ENCODE measurements at places on chromosomes 1 and 21.

DNA sequence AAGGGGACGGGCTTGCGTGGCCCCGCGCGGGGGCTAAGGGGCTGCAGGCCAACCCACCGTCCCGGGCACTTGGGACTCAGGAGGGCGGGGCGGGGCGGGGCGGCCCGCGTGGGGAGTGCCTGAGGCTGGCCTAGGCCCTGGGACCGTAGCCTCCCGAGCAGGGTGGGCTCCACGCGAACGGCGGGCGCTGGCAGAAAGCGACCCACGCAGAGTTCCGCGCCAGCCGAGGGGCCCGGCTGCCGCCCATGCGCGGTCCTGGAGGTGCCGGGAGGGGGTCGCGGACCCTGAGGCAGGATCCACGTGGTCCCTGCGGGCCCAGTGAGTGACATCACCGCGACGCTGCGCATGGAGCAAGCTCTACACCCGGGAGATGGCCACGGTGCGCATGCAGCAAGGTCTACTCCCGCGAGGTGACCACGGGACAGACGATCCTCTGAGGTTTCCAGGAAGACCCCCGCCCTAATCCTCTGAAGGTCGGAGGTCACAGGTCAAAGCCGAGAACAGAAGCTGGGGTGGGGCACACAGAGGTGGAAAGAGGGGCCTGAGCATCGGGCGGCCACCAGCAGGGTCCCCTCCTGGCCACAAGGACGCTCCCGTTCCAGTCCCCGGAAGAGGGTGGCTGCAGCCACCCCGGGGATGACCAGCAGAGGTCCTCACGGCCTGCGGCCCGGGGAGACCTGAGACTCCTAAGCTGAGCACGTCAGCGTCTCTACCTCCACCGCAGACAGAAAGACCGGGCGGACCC is 13.5 kb upstream of the SLC19A1 start:
- no peak for DNase-seq

- DNase-seq: no peak
These were observed 5.7 kb downstream of the SLC25A33 start for GRCh38 chr1:9544926-9545325.

GRCh38 chr1:181354865-181355264 is 128.5 kb upstream of the CACNA1E start:
- no peak for DNase-seq

GRCh38 chr1:53320646-53321045 is 7.2 kb downstream of the LRP8 start:
- no peak for DNase-seq

GRCh38 chr1:115118611-115119010 is 29.3 kb upstream of the TSPAN2 start:
- DNase-seq: no peak

GRCh38 chr21:44333509-44334328 is 5.5 kb downstream of the CFAP410 start:
- no peak for DNase-seq

DNA sequence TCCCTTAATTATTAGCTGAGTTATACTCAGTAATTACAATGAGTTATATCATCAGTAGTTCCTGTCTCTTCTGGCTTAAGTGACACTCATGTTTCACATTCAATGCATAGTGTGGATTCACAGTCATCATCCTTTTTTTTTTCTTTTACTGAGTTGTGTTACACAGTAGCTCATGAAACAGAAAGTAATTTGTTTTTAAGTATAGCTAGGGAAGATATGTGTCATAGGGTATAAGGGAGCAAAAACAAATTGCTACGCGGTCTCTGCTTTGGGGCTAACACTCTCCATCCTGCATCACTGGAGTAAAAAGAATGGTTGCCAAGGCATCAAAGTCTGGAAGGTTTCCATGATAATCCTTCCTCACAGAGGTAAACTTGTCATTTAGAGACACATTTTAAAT is 971.7 kb upstream of the NCAM2 start:
- DNase-seq: no peak

GRCh38 chr1:93989601-93990000 is 80.4 kb upstream of the GCLM start:
- DNase-seq: no peak

DNA sequence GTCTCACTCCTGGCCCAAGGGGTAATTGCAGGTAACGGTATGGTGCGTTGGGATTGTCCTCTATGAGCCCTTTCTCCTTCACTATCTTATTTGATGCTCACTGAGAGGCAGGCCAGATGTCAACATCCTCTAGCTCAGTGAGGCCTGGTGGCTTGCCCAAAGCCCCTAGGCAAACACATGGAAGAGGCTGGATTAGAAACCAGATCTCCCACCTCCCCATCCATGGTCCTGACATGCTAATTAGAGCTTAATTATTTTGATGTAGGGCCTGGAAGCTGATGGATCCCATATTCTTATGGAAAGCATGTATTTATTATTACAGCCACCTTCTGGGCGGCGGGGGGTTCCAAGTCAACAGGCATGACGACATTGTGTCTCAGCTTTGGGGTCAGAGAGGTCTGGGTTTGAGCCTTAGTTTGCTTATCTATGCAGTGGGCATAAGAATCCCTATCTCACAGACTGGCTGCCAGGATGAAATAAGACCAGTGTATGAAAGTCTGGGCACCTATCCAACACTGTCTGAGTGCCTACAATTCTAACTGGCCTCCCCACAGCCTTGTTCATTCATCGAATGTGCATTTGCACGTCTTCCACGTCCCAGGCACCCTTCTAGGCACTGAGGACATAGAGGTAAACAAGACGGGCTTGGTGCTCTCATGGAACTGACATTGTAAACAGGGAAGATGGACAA is 6.2 kb downstream of the SMPDL3B start:
- DNase-seq: no peak

DNA sequence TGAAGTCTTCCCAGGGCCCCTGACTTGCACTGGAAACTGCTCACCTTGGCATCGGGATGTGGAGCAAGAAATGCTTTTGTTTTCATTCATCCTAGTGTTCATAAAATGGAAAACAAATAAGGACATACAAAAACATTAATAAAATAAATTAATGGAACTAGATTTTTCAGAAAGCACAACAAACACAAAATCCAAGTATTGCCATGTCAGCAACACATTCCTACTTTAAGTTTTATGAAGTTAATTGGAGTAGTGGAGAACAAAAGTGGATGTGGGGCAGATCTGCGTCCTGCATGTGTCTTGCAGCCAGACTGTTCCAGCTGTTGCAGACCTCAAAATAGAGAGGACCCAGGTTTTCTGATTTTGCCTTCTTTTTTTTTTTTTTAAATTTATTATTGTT is 32.9 kb downstream of the PRMT2 start:
- DNase-seq: no peak

DNA sequence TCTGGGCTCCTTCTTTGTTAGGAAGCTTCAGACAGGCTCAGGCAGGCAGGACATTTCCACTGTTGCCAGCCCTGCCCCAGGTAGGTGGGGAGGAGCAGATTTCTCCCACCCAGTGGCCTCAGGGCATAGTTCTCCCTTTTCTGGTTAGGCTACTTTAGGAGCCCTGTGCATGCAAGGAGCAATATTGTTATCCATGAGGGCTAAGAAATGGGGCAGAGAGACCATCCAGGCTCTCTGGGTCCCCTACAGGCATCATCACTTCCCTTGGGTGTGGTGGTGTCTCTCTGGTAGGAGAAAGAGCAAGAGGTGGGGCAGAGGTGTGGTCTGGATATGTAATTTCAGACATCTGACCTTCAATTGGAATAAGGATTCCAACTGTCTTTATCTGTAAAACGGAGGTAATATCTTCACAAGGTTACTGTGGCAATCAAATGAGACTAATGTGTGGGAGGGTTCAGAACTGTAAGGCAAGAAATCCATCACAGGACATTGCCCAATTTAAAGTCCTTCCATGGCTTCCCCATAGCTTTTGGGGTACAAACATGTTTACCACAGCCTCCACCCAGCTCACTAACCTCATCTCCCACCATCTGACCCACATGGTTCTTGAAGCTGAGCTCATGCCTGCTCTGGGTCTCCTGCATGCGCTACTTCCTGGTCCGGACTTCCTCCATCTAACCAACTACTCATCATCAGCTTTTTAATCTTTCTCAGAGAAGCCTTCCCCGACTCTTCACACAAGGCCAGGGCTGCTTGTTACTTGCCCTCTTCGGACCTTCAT is 26.1 kb downstream of the PCAT6 start:
- DNase-seq: no peak

- DNase-seq: no peak
These were observed 9.6 kb downstream of the RBM15 start for GRCh38 chr1:110348771-110349170.

DNA sequence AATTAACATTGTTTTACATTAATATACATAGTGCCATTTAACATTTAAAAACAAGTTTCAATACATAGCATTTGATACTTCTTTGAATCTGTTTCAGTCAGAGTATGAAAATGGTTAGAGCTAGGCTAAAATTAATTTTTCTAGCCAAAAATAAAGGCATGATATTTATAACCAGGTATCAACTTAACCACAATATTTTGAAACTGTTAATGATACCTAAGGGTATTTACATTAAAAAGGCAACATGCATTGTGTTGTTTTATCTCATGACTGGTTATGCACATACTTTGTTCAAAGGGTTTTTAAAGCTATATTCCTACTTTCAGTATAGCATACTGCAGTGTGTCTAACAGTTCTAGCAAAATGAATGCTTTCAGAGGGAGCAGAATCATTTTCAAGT is 130.0 kb downstream of the HS2ST1 start:
- no peak for DNase-seq

DNA sequence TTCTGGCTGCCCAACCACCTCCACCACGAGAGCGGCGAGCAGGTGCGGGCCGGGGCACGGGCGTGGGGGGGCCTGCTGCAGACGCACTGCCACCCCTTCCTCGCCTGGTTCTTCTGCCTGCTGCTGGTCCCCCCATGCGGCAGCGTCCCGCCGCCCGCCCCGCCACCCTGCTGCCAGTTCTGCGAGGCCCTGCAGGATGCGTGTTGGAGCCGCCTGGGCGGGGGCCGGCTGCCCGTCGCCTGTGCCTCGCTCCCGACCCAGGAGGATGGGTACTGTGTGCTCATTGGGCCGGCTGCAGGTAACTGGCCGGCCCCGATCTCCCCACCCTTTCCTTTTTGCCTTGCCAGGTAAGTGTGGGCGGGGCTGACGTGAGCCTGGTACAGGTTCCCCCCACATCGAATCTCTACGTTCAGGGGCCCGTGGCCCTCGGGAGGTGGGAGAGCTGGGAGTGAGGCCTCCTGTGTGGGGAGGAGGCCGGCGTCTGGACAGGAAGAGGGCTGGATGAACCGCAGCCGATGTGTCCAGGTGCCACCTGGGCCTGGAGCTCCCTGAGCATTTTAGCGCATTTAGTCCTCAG is 51.7 kb downstream of the COL18A1 start:
- DNase-seq: no peak

- DNase-seq: no peak
These were observed 110.8 kb upstream of the HOOK1 start for GRCh38 chr1:59703918-59704378.

- no peak for DNase-seq
These were observed 25.7 kb downstream of the ZBTB18 start for GRCh38 chr1:244076740-244077139.

- DNase-seq: no peak
These were observed 172.8 kb upstream of the SAMSN1 start for GRCh38 chr21:14718951-14719350.

GRCh38 chr1:145877923-145878486 is 7.7 kb downstream of the ANKRD35 start:
- no peak for DNase-seq

DNA sequence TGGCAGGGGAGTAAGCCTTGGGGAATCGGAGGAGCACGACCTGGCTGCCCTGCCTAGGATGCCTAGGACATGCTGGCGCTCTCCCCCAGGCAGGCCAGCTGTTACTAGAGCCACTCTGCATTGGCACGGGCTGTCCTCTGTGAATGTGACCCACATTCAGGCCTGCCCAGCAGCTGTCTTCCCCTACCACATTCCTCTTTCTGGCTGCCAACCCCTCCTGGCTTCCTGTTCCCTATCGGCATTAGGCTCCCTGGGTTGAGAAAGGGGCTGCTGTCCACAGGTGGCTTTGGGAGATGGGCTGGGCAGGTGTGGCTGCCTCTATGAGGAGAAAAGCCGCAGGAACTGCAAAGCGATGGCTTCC is 2.3 kb upstream of the NFASC start:
- no peak for DNase-seq

GRCh38 chr1:197464044-197464443 is 196.0 kb downstream of the CRB1 start:
- no peak for DNase-seq

GRCh38 chr1:234551032-234551378 is 59.0 kb downstream of the IRF2BP2 start:
- DNase-seq: no peak

- no peak for DNase-seq
These were observed 45.3 kb downstream of the PGM1 start for GRCh38 chr1:63638471-63638870.

- DNase-seq: no peak
These were observed 76.9 kb upstream of the RGS18 start for GRCh38 chr1:192081359-192081758.

- DNase-seq: no peak
These were observed 105.9 kb downstream of the KCNN3 start for GRCh38 chr1:154764181-154764580.

DNA sequence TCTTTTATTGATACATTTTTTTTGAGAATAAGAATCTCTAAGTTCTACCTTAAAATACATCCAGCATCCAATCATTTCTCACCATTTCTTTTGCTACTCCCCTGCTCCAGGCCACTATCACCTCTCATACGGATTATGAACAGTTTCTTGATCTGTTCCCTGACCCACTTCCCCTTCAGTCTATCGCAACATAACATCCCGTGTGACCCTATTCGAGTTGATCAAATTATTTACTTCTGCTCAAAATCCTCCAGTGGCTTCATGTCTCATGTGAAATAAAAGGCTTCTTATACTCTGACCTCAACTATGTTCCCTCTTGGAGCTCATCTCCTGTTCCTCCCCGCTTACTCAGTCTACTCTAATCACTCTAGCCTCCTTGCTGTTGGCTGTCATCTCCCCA is 5.2 kb downstream of the ALG14 start:
- DNase-seq: no peak
